ENCODE measurements at places on chromosomes 11 and 22.

- DNase-seq, result no peak
These were observed 16.6 kb downstream of the IL10RA start for GRCh38 chr11:118002541-118003423.

DNA sequence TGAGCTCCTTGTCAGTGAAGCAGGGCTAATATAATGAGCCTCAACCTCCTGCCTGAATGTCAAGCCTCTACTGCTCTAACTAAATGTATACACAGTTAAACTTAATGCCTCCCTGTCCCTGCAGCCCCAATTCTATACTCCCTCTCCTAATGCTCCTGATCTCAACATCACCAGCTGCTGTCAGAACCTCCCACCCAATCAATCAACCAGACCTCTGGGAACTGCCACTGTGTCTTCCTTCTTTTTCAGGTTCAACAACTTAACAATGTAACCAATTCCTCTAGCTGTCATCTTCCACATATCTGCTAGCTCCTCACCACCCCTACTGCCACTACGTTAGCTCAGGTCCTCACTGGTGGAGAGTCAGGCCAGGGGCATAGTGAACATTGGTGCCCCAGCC lies 339.8 kb upstream of the NARS2 start:
- DNase-seq, result no peak

GRCh38 chr11:14073849-14074476 lies 111.4 kb downstream of the SPON1 start:
- DNase-seq, result no peak

GRCh38 chr11:114250993-114251814 lies 45.0 kb upstream of the NNMT start:
- no peak for DNase-seq

- DNase-seq, result peak; percentile 1
These were observed 32.7 kb upstream of the GLYATL1B start for GRCh38 chr11:59053387-59053786.

DNA sequence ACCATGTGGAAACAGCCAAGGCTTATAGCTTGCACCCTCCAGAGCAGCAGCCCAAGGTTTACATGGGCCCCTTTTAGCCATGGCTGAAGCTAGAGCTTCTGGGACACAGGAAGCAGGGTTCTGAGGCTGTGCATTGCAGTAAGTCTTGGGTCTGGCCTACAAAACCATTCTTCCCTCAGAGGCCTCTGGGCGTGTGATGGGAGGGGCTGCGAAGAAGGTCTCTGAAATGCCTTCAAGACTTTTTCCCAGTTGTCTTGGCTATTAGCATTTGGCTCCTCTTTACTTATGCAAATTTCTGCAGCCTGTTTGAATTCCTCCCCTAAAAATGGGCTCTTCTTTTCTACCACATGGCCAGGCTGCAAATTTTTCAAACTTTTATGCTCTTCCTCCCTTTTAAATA lies 109.5 kb downstream of the BBOX1 start:
- no peak for DNase-seq

DNA sequence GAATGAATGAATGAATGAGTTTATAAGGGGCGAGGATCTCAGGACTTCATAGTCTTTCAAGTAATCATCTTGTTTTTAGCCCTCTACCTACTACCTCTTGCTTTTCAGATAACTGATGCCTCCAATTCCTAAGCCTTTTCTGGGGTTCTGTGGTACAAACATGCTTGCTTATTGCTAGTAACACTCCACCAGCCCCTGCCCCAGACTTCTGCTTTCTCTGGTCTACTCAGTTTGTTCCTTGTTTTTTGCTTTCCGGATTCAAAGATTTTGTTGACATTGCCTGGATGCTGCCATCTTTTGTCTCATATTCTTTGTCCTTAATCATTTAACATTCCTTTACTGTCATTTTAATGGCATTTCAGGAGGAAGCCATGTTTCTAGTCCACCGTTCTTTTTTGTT lies 8.9 kb upstream of the TMEM9B start:
- DNase-seq, result no peak

GRCh38 chr22:39068033-39068785 lies 8.9 kb upstream of the APOBEC3G start:
- DNase-seq, result no peak

- DNase-seq, result no peak
These were observed 112.0 kb upstream of the E2F8 start for GRCh38 chr11:19352771-19353160.

- no peak for DNase-seq
These were observed 68.1 kb downstream of the MCHR1 start for GRCh38 chr22:40747361-40747760.

DNA sequence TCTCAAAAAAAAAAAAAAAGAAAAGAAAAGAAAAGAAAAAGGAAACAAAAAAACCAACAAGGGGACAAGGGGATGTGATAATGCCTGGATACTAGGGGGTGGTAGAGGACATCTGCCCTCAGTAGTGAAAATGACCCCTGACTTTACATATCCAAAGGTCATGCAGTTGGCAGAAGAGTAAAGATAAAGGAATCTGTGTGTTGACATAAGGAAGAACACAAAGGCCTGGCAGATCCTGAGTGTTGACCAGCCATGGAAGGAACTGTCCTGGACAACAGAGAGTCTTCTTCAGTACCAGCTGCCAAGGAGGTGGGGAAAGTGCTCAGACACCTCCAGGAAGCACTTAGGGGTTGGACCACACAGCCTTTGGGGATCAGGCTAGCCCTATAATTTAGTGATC lies 12.6 kb downstream of the SLC43A1 start:
- DNase-seq, result no peak

- DNase-seq, result no peak
These were observed 5.6 kb downstream of the CD5 start for GRCh38 chr11:61107888-61108287.

DNA sequence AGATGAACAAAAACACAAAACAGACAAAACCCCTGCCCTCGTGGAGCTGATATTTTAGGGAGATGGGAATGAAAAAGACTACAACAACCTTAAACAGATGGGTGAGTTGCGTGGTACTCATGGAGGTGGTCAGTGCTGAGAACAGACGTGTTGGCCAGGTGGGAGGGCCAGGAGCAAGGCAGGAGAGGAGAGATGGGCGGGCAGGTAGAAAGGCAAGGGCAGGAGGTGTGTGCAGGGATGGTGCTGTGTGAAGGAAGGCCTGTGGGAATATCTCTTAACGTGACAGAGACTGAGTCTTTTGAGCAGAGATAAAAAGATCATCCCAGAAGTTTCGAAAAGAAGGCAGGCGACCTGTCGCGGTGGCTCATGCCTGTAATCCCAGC lies 7.0 kb downstream of the GAL start:
- DNase-seq, result no peak

DNA sequence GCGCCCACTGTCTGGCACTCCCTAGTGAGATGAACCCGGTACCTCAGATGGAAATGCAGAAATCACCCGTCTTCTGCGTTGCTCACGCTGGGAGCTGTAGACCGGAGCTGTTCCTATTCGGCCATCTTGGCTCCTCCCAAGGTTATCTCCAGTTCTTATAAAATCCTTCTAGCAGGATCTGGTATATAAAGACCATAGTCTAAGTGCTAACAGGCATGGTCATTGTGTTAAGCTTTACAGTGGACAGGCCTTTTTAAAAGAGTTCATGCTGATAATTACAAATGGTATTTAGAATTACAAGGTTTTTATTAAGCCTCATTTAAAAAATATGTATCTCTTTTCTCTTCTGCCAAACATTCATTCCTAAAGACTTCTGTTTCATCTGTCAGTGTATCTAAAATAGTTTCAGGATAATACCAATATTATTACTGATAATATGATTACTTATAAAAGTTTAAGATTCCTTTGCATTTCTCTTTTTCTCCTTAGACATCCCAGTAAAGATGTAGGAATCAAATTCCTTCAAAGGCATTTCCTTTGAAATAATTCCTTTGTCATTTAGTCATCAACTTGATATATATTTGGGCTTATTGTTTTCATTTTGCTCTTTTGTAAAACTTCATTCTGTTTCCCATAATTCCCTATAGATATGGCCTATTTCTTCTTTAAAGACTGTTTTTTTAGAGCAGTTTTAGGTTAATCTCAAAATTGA lies 20.7 kb downstream of the DDX10 start:
- DNase-seq, result no peak

DNA sequence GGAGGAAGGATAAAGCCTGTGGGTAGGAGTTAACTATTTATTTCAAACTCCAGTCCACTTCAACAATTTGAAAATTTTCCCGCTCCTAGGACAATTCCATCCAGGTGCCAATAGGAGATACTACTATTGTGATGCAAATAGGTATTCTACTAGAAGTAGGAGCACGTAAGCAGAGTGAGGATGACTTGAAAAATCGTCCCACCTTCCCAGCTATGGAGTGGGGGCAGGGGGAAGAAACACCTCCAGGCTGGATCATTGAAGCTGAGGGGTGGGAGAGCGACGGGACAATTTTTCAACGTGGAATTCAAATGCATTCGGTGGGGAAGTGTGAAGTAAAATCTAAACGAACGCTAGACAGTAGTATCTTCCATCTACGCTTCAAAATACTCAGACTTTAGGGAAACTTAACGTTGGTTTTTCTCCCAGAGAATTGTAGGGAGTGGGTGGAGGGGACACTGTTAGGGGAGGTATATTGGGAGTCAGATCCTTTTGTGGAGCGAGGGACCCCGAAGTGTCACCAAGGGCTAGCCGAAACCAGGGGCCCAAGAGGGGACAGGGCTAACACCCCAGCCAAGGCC lies 523 bp upstream of the ARHGAP42 start:
- no peak for DNase-seq
